Endothelial cell of umbilical vein (primary cell): ENCODE measurements at places on chromosomes 7 and 10.

DNA sequence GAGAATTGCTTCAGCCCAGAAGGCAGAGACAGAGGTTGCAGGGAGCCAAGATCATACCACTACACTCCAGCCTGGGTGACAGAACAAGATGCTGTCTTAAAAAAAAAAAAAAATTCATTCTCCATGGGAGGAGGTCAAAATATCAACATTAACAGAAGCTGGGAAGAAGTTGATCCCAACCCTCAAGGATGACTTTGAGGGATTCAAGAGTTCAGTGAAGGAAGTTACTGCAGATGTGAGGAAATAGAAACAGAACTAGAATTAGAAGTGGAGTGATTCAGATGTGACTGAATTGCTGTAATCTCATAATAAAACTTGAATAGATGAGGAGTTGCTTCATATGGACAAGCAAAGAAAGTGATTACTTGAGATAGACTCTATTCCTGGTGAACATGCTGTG, 19.7 kb upstream of the RPEL1 start:
- H3K27ac ChIP-seq, result no peak overlapping the region
- H3K4me1 ChIP-seq, result peaks cover 14% of the 10 kb centered on the region
- H3K27me3 ChIP-seq, result no peaks in the 10 kb centered on the region
- no peak overlapping the region for H3K4me3 ChIP-seq

DNA sequence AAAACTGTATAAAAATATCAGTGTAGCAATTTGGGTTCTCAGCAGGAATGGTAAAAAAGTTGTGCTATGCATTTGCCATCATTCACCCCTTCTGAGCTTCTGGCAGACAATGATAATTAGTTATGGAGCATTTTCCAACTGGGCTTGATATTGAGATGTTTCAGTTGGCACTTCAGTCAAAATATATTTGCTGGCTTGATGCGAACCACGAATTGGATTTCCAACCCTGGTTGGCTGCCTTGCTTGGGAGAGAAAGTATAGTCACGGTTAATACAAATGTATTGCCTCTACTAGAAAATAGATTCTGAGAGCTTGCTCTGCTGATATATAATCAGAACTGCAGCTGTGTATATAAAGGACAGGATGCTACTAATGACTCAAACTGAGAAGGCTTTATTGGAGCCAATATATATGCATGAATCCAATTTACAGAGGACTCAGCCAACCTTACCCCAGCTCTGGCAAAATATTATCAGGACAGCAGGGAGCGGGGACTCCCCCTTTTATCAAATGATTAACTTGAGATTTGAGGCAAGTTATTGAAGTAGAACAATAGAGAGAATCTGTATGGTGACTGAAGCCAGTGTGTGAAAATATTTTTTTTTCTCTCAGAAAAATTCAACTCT, 219.8 kb upstream of the SMIM30 start:
- no peaks in the 10 kb centered on the region for H3K4me1 ChIP-seq
- no peak overlapping the region for H3K4me3 ChIP-seq
- no peak for DNase-seq
- no peaks in the 10 kb centered on the region for H3K36me3 ChIP-seq

DNA sequence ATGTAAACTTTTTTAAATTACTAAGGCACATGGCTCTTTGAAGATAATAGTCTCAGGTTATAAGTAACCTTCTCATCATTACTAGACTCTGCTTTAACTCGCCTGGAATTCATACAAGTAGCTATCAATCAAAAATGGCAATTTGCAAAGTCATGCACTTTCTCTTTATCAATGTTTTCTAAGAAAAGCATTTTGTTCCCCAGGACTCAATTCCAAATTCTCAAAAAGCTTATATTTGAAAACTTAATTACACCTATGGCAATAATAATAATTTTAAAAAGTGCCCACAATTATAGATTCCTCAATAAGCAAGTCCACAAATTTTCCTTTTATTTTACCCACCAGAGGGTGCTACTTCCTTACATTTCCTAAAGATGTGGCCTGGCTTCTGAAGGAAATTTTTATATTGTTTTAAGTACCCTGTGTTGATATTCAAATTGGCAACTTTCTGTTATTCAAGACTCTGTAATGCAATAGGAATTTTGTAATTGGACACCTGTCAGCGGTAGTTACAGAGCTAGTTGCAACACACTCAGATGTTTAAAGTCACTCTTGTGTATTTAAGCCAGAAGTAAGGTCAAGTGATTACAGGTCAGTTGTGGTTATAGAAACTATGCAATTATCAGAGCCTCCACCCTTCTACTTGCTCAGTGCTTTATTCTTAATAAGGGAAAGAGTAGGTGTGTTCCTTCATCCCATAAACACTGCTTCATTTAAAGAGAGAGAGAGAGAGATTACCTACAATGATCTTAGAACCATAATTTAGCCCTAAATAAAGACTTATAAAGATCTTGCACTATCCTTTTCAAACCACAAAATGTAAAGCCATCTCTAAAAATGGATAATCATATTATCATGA, 47.1 kb upstream of the HYAL4 start:
- peaks cover 7% of the 10 kb centered on the region for H3K4me1 ChIP-seq
- peak; percentile 82 for DNase-seq
- no peak overlapping the region for H3K4me3 ChIP-seq
- no peak overlapping the region for H3K27ac ChIP-seq
- no peaks in the 10 kb centered on the region for H3K36me3 ChIP-seq
- no peaks in the 10 kb centered on the region for H3K27me3 ChIP-seq

DNA sequence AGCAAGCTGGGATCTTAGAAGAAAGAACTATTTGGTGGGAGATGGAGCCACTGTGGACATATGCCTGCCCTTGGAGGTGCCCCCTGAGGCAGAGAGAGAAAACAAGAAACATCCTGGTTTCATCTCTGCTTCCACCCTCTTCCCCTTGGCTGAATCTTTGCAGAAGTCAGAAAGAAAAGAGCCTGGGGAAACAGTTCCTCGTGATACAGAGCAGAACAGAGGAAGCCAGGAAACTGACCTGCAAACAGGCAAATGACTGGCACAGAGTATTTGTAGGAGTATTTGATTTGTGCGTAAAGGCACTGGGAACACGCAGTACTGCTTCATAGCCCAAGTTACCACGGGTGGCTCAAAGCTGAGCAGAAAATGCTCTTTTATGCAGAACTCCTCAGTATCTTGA, 7.0 kb upstream of the KEL start:
- no peak overlapping the region for H3K4me3 ChIP-seq
- no peaks in the 10 kb centered on the region for H3K27me3 ChIP-seq
- no peaks in the 10 kb centered on the region for H3K4me1 ChIP-seq
- no peaks in the 10 kb centered on the region for H3K36me3 ChIP-seq
- DNase-seq, result no peak

DNA sequence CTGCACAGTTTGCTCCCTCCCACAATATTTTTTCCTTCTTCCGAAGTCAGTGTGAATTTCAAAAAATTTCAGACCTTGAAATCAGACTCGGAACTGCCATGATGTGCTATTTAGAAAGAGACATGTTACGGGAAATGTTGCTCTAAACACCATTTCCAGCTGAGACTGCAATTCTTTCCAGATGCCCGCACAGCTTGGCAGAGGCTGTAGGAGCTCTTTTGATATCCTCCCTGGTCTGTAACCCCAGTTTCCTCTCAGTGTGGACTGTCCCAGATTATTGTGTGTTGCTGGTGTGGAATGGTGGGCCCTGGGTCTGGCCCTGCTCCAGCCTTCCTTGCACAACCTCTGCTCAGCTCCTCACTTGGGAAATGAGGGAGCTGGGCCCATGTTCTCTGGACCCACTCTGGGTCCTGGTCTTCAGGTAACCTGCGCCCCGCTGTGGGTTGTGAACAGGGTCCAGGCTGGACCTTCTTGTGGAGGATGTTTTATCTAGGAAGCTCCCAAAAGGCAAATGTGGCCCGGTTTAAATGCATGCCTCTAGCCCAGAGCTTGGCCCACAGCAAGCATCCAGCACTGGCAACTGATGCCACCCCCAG, 172.8 kb upstream of the CXCL12 start:
- no peaks in the 10 kb centered on the region for H3K4me1 ChIP-seq
- no peaks in the 10 kb centered on the region for H3K27me3 ChIP-seq
- no peak for DNase-seq
- H3K36me3 ChIP-seq, result no peaks in the 10 kb centered on the region
- H3K27ac ChIP-seq, result no peak overlapping the region

GRCh38 chr7:26705567-26705966, 158.8 kb downstream of the SKAP2 start:
- H3K4me1 ChIP-seq, result peaks cover 21% of the 10 kb centered on the region
- no peaks in the 10 kb centered on the region for H3K36me3 ChIP-seq

- no peaks in the 10 kb centered on the region for H3K36me3 ChIP-seq
- H3K27ac ChIP-seq, result no peak overlapping the region
- no peak overlapping the region for H3K4me3 ChIP-seq
- no peaks in the 10 kb centered on the region for H3K27me3 ChIP-seq
- DNase-seq, result no peak
Measured at GRCh38 chr7:12882710-12883109, 195.3 kb downstream of the ARL4A start.

DNA sequence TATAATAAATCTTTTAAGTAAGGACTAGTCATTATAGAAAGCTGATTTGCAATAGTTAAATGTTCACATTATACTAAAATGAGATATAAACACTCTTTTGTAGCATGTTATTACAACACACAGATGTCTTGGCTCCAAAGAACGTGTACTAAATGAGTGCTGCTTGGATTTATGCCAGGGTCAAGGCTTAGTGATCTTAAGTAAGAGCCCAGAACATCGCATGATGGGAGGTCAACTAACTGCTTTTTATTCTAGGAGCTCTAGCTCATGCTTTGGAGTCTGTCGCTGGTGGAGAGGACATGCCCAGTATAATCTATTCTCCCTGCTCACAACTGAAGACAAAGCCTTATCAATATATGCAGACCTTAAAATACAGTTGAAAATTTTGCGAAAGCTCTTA, 315.1 kb downstream of the BBS9 start:
- no peak overlapping the region for H3K27ac ChIP-seq
- no peaks in the 10 kb centered on the region for H3K27me3 ChIP-seq
- no peaks in the 10 kb centered on the region for H3K4me1 ChIP-seq

DNA sequence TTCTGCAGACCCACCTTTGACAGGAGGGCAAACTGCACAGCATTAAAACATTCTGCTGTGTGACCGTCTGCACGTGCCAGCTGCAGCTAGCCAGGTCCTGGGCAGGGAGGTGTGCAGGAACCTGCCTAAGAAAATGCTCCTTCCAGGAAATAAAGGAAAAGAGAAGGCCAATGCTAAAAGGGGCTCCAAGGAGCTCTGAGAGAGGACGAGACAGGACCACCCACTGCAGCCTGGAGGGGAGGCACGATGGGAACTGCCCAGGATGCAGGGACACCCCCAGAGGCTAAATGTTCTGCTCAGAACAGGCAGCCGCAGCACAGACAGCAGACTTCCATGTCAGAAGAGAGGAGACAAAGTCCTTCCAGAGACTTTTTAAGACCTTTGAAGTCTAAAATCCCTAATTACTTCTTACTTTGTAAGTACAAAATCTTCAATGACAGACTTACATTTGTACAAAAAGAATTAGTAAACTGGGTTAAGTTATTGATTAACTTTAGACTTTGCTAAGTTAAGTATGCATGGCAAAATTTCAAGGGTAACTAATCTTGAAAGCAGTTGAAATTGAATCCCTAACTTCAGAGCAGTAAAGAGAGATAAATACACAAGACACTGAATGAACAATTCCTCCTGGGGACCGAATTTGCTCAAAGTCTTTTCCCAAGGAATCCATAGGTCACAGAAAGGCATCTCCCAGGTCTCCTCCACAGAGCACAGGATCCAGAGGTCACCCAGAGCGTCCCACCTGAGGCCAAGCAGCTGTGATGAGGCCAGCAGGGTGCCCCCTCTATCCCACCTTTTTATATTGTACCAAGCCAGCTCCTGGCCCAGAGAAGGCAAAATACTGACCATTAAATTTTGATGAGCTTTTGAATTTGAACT, 21.5 kb downstream of the HSPA12A start:
- H3K27me3 ChIP-seq, result no peaks in the 10 kb centered on the region
- no peak overlapping the region for H3K4me3 ChIP-seq
- DNase-seq, result no peak
- no peaks in the 10 kb centered on the region for H3K36me3 ChIP-seq

DNA sequence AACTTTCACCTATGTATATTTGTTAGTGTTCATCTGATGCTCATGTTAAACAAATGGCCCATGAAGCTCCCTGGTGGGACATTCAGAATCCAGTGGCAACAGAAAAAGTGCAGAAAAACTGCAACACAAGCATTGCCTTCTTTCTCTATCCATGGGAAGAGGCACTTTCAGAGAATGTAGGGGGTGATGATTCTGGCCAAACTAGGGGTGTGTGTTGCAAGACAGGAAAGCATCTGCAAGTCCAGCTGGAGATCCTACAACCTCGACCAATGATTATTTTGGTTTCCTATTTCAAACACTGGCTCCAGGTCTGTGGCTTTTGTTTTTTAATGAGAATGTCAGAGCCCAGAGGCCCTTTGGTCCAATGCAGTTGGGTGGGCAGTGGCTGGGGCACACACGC, 198.7 kb downstream of the CXCL12 start:
- H3K36me3 ChIP-seq, result no peaks in the 10 kb centered on the region
- no peaks in the 10 kb centered on the region for H3K4me1 ChIP-seq
- no peak for DNase-seq
- H3K27me3 ChIP-seq, result no peaks in the 10 kb centered on the region

- no peak overlapping the region for H3K27ac ChIP-seq
- no peak for DNase-seq
Measured at GRCh38 chr10:13183625-13184024, 22.3 kb downstream of the MCM10 start.

- no peaks in the 10 kb centered on the region for H3K36me3 ChIP-seq
- no peak overlapping the region for H3K27ac ChIP-seq
- no peak for DNase-seq
Measured at GRCh38 chr7:82126576-82126975, 317.0 kb downstream of the CACNA2D1 start.

- H3K4me1 ChIP-seq, result peaks cover 60% of the 10 kb centered on the region
- H3K4me3 ChIP-seq, result peak overlapping the region; percentile 51
- H3K36me3 ChIP-seq, result no peaks in the 10 kb centered on the region
- no peaks in the 10 kb centered on the region for H3K27me3 ChIP-seq
- DNase-seq, result peak; percentile 97
Measured at GRCh38 chr7:130912862-130913638, 179.0 kb upstream of the KLF14 start.

DNA sequence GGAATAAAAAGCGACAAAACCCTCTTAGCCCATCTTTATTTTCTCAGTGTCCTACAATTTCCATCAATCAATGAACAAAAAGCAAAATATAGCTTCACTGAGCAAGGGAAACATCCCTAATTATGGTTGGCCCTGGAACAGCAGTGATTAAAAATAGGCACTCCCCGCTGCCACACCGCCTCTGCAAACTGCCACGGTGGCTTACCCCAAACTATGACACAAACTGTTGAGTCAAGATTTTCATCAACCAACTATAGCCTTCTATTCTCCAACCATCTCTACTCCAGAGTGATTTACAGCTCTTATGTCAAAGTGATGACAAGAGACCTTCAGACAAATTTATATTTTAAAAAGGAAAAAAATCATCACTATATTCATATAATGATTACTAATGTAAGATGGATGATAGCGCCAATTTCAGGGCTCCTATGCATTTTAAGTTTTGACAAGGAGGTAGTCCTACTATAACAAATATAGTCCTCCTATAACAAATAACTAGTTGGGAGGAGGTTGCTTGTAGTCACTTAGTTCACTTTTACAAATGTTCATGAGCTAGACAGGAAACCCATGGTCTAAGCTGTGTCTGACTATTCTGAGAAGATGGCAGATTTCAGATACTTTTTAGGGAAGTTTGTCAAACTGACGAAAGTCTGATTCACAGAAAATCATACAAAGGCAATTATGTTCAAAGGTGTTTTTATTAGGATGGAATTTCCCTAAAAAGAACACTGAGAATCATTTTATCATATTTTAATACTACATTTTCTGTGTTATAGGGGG, 26.3 kb downstream of the DENND11 start:
- no peak overlapping the region for H3K4me3 ChIP-seq
- no peaks in the 10 kb centered on the region for H3K27me3 ChIP-seq
- H3K4me1 ChIP-seq, result peaks cover 32% of the 10 kb centered on the region
- H3K36me3 ChIP-seq, result no peaks in the 10 kb centered on the region
- peak; percentile 53 for DNase-seq
